ENCODE measurements at places on chromosomes 3 and 15.

DNA sequence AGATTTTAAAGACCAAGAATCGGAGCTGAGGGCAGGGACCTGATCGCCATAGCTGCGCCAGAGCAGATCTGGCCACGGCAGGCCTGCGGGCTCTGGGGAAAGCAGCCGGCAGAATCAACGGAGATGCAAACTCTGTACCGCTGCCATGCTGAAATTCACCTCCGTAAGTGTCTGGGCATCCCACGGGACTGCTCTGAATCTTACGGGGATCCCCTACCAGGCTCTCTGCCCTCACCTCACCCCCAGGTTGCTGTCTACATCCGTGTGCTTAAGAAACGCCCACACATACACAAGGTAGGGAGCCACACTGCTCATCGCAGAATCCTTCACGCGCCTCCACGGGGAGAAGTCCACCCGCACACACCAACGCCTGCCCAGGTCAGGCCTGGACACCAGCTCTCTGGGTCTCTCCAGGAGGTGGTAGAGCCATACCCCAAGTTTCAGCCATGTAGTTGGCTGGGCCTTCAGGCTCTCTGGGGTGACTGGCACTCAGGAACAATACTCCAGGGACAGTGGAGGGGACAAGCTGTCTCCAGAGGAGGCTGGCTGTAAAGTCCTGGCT, 33.5 kb downstream of the FAM174B start:
- DNase-seq = no peak

DNA sequence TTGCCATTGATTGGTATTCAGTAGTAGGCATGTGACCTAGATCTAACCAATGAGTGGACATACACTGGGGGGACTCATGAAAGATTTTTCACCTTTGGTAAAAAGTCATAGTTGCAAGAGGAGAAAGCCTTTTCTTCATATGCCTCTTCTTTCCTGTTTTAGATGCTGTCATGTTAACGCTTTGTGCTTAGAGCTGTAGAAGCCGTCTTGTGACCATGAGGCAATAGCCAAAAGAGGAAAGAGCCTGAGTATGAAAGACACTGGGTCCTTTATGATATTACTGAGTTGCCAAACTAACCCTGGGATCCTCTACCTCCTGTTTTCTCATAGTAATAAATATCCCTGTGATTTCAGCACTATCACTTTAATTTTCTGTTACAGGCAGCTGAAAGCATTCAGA, 396.0 kb downstream of the FHIT start:
- DNase-seq = no peak

- DNase-seq = no peak
Observed at GRCh38 chr15:101017093-101017754, 98.1 kb downstream of the LRRK1 start.

- no peak for DNase-seq
Observed at GRCh38 chr15:67720556-67721175, 104.6 kb upstream of the SKOR1 start.

DNA sequence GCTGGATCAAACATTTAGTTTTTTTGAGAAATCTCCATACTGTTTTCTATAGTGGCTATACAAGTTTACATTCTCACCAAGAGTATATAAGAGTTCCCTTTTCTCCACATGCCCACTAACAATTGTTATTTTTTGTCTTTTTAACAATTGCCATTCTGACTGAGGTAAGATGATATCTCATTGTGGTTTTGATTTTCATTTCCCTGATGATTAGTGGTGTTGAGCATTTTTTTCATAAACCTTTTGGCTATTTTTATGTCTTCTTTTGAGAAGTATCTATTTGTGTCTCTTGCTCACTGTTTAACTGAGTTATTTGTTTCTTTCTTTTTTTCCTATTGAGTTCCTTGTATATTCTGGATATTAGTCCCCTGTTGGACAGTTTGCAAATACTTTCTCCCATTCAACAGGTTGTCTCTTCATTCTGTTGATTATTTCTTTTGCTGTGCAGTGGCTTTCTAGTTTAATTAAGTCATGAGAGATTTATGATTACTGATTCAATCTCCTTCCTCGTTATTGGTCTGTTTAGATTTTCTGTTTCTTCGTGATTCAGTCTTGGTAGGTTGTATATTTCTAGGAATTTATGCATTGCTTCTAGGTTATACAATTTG, 6.7 kb upstream of the RNF13 start:
- DNase-seq = no peak

GRCh38 chr3:77746892-77747291, 707.0 kb downstream of the ROBO2 start:
- no peak for DNase-seq

Data from GM23248 (cell line).